Brain (organoid and tissue), 16 donors: ENCODE measurements at places on chromosomes 7 and 10. TPM values are rescaled to one million over a fixed set of nuclear protein-coding genes. Genes with fewer than 3 reads are reported as not detected.

The PNLIPRP2 gene
- not detected for polyA plus RNA-seq

The PTPN20 gene
- 0.17 TPM for polyA plus RNA-seq

DNA sequence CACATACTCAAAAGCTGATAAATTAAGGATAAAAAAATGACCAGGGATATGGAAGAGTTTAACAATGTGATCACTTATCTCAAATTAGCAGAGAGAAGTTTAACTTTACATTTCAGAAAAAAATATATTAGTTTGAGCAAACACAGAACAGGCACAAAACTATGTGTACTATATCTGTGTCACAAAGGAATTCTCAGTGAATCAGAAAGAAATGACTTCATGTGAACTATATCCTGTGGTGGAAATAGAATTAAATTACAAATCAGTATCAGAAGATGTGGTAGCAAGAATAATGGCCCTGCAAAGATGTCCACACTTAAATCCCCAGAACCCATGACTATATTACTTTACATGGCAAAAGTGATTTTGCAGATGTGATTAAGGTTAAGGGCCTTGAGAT is 70.3 kb downstream of the SEC23IP start:
- DNase-seq, result no peak

The ZNF467 gene
- polyA plus RNA-seq, result 9.1 TPM

The DKK1 gene
- 0.92 TPM for polyA plus RNA-seq

GRCh38 chr7:39950473-39951225 is 593 bp downstream of the CDK13 start:
- DNase-seq, result peak; percentile 33

GRCh38 chr7:151433721-151434400 is 6.1 kb downstream of the CRYGN start:
- no peak for DNase-seq

The NEUROG3 gene
- polyA plus RNA-seq, result not detected

The DENND2A gene
- 49.3 TPM for polyA plus RNA-seq

The DYNC1I1 gene
- 21.6 TPM for polyA plus RNA-seq

The ITGB8 gene
- polyA plus RNA-seq, result 2.7 TPM

DNA sequence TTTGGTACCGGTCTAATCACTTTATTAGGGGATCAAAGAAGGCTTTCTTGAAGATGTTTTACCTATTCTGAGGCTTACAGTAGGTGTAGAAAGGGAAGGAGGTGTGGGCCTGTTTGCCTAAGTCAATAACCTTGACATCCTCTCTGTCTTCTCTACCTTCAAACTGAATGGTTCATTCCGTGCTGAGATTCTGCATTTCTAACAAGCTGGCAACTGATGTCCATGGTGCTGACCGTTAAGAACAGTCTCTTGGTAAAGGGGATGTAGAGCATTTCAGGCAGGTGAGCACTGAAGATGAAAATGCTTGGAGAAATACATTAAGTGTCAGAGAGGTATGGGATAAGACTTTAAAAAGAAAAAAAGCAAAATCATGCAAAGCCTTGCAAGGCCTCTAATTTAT is 51.5 kb upstream of the DGKB start:
- no peak for DNase-seq

DNA sequence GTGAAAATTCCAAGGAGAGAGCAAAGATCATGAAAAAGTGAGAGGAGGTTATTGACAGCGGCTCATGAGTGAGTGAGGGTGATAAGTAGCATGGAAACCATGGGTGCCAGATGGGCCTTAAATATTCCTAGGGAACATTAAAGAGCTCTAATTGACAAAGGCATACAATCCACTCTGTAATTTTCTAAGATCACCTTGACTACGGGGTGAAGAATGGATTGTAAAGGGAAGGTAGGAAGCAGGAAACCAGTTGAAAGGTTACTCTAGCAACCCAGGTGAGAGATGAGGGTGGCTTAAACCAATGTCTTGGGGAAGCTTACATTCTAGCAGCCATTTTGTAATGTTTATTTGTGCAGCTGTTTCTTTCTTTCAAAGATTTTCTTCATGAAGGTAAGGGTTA is 75.7 kb downstream of the RSU1 start:
- DNase-seq, result no peak

GRCh38 chr7:55374213-55374612 is 9.1 kb downstream of the LANCL2 start:
- DNase-seq, result no peak

The OR2A42 gene
- polyA plus RNA-seq, result not detected

DNA sequence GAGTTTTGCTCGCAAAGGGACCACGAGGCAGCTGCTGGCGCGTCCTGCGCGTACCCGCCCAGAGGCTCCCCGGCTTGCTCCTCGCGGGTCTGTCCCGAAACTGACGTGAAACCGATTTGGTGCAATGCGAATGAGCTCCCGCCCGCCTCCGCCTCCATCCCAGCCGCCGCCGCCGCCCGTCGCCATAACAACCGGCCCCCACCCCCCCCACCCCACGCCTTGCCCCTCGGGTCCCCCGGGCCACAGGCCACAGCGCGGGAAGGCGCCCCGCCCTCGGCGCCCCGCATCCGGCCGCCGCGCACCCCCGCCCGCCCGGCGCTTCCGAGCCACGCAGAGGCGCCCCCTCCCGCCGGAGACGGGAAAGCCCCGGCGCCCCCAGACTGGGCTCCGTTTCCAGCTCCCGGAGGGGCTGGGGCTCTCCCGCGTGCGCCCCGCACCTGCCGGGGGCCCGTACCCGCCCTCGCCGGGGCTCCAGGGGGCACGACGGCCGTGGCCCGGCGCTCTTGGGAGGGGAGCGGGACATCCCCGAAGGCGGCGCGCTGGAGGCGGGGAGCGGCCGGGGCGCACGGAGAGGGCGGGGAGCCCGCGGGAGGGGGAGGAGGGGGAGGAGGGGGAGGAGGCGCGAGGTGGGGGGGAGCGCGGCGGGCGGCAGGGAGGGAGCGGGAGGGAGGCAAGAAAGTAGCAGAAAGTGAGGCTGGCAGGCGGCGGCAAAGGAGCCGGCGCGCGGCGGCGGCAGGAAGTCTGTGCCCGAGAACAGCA is at the start of gene CAMK1D:
TSS of gene CAMK1D (plus strand) at position 678 of the 759 bp plus-strand sequence.
- peak; percentile 86 for DNase-seq

The SLC13A1 gene
- polyA plus RNA-seq, result not detected

The GPNMB gene
- 12.1 TPM for polyA plus RNA-seq

DNA sequence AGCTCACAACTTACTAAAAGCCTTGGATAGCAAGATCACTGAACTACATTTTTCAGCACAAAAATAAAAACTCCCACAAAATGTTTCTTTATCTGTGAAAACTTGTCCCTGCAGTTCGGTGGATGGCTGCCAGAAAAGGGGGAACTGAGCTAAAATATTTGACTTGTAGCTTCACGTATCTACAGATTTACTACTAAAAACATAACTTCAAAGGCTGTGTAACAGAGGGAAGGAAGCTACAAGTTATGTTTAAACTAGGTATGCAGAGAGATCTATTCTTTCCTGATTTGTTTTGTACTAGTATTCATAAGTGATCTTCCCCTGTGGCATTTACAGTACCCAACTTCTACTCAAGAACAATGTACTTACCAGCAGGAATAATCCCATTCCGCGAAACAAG is 25.1 kb downstream of the SGCE start:
- no peak for DNase-seq

DNA sequence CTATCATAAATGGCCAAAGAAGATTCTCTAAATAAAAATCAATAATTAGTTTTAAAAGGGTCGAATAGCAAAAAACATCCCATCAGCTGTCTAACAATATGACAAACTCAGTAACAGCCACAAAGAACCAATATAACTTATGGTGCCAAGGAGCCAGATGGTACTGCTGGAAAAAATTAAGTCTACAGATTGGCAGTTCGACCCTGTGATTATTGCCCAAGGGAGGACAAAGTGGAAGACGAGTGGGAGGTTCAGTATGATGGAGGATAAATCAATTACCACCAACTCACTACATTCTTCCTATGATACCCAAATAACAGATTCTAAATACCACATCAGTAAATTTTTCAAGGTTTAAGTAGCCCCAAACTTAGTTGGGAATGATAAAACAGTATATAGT is 49.0 kb downstream of the SKAP2 start:
- peak; percentile 38 for DNase-seq

The SEMA3A gene
- 0.25 TPM for polyA plus RNA-seq

GRCh38 chr7:4123346-4123745 is 558.7 kb upstream of the FOXK1 start:
- DNase-seq, result no peak

The ARHGEF35 gene
- 0.22 TPM for polyA plus RNA-seq

The TRIL gene
- polyA plus RNA-seq, result 18.6 TPM

DNA sequence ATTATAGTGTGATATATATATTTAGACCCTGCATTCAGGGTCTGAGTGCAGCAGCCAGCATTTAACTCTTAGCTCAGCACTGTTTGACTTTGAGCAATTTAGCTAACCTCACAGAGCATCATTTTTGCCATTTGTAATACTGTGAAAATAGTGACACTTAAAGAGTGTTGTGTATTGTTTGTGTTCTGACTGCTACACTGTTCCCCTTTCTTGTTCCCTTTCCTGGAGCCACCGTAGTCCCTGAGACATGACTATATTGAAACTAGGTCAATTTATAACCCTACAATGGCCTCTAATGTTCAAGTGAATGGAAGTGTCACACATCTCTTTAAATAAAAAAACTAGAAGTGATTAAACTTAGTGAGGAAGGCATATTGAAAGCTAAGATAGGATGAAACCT is 20.3 kb upstream of the CD36 start:
- DNase-seq, result no peak

- peak; percentile 59 for DNase-seq
Measured at GRCh38 chr7:42091461-42092291, 145.3 kb downstream of the GLI3 start.

- no peak for DNase-seq
Measured at GRCh38 chr10:70753841-70754621, 31.1 kb downstream of the TBATA start.

The ZNF117 gene
- 1.1 TPM for polyA plus RNA-seq

GRCh38 chr7:151847136-151847535 is 29.8 kb downstream of the PRKAG2 start:
- DNase-seq, result no peak

The GRM8 gene
- 11.8 TPM for polyA plus RNA-seq

GRCh38 chr7:71485586-71485985 is 353.6 kb downstream of the GALNT17 start:
- no peak for DNase-seq

GRCh38 chr7:83306502-83306901 is 143.8 kb upstream of the PCLO start:
- no peak for DNase-seq

The CACNA2D1 gene
- 4.6 TPM for polyA plus RNA-seq

DNA sequence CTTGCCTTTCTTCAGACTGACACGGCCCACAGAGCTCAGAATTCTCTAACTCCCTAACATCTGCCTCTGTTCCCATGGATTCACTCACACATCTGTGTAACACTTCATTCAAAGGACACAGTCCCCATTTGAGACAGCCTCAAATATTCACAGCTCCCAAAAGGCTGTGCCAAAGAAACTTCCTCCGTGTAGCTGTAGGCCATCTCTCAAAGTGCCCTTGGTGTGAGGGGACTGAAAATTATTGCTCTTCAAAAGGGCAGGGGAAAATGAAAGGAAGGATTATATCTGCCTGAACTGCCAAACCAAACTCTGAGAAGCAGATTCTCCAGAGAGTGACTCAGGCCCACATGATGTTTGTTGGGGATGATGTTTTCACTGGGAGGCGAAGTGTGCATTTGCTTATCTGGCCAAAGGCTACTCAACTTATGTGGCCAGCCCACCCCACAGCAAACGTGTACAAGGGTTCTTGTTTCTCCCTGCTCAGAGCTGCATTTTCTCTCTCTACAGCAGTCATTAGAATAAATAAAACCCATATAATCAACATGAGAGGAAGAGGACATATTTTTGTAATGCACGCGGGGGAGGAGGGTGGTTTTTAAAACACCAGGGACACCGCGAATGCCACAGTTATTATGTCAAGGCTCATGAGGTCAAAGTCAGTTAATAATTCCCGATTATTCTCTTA is 302.4 kb upstream of the NFE2L3 start:
- DNase-seq, result peak; percentile 27

- peak; percentile 89 for DNase-seq
Measured at GRCh38 chr10:69629897-69630650, at the start of gene FAM241B. TSS of gene FAM241B (plus strand) at chr10:69630247. CDS start at chr10:69631744, 1,497 bp downstream.

- no peak for DNase-seq
Measured at GRCh38 chr10:15316871-15317464, 54.1 kb downstream of the FAM171A1 start.

DNA sequence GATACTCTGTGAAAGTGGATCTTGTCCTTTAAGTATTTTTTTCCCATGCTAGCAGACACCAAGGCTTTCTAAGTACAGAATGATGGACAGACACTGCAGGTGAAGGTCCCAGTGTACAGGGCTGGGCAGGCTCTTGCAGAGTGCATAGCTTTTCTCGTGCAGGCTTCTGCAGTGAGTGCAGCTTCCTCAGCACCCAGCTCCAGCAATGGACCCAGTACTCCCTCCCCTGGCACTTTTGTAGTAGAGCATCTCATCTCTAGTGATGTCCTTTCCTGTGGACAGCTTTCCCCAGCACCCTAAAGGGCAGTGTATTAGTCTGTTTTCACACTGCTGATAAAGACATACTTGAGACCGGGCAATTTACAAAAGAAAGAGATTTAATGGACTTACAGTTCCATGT is 104.3 kb downstream of the CUL2 start:
- no peak for DNase-seq

- peak; percentile 80 for DNase-seq
Measured at GRCh38 chr7:2709553-2710285, 21.7 kb downstream of the AMZ1 start.

DNA sequence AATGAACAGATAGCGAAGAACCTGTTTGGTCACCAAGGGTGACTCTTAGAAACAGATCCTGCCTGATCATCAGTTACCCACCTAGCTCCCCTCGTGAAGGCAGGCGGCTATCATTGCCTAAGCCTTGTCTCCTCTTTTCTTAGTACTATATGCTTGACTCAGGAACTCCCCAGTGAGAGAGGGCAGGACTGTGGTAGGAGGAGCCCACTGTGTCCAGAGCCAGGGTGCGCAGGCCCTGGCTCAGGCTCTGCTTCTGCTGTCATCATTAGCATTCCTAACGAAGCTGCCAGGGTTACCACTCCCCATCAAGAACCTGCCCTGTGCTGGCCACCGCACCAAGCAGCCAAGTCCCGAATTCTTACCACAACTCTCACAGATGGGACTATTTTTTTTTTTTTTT is 160.8 kb downstream of the CHN2 start:
- DNase-seq, result no peak

GRCh38 chr10:132996603-132997343 is 54.4 kb upstream of the CFAP46 start:
- no peak for DNase-seq

The ZNF282 gene
- polyA plus RNA-seq, result 22.1 TPM

- DNase-seq, result no peak
Measured at GRCh38 chr7:92755680-92756079, 80.7 kb downstream of the CDK6 start.

The CHAT gene
- not detected for polyA plus RNA-seq
